ENCODE measurements at places on chromosomes 16 and 17. TPM values are rescaled to one million over a fixed set of nuclear protein-coding genes. Genes with fewer than 3 reads are reported as not detected.

Gene MPV17L
- total RNA-seq = 0.09 TPM

Gene ZP2
- not detected for total RNA-seq

Gene MT3
- not detected for total RNA-seq

Gene ERBB2
- 21.8 TPM for total RNA-seq

Gene PPM1E
- not detected for total RNA-seq

Gene CFAP119
- 1.8 TPM for total RNA-seq

Gene CCL2
- 78.8 TPM for total RNA-seq

Gene CX3CL1
- 5.8 TPM for total RNA-seq

Gene HELZ
- 45.7 TPM for total RNA-seq

Gene KRTAP9-2
- total RNA-seq = not detected

Gene KRT20
- total RNA-seq = not detected

Gene CIBAR2
- not detected for total RNA-seq

Gene SLC25A10
- 22.9 TPM for total RNA-seq

Gene CNGB1
- not detected for total RNA-seq

Gene ASPSCR1
- total RNA-seq = 22.2 TPM

Gene LRRC37A3
- total RNA-seq = 3.2 TPM

Gene ARHGDIA
- 167 TPM for total RNA-seq

Gene FOXL1
- 10.2 TPM for total RNA-seq

Gene RAB11FIP4
- total RNA-seq = 0.09 TPM

Gene NPIPA3
- total RNA-seq = 0.56 TPM
